Breast epithelium (tissue), 4 donors: ENCODE measurements at places on chromosomes 16 and 17. TPM values are rescaled to one million over a fixed set of nuclear protein-coding genes. Genes with fewer than 3 reads are reported as not detected.

Gene PPL
- 169 TPM for total RNA-seq

Gene ZG16
- total RNA-seq = not detected

Gene MT3
- not detected for total RNA-seq

GRCh38 chr17:2027528-2028233 is 2.3 kb upstream of the DPH1 start:
- H3K27me3 ChIP-seq = peaks cover 3% of the 10 kb centered on the region
- no peak overlapping the region for H3K4me3 ChIP-seq
- peaks cover 7% of the 10 kb centered on the region for H3K4me1 ChIP-seq
- no peaks in the 10 kb centered on the region for H3K36me3 ChIP-seq
- DNase-seq = no peak
- H3K27ac ChIP-seq = no peak overlapping the region

- no peaks in the 10 kb centered on the region for H3K4me1 ChIP-seq
- DNase-seq = no peak
- H3K27ac ChIP-seq = peak overlapping the region; percentile 85
- H3K4me3 ChIP-seq = no peak overlapping the region
Measured at GRCh38 chr16:19431636-19432340, 14.1 kb downstream of the TMC5 start.

GRCh38 chr17:79810130-79811010 is 13.5 kb upstream of the CBX8 start:
- H3K27ac ChIP-seq = no peak overlapping the region
- DNase-seq = peak; percentile 81
- peaks cover 90% of the 10 kb centered on the region for H3K27me3 ChIP-seq
- peaks cover 35% of the 10 kb centered on the region for H3K4me1 ChIP-seq
- H3K36me3 ChIP-seq = no peaks in the 10 kb centered on the region
